Activated gamma-delta T cell treated with Interleukin-2 at 50 U/mL for 16 hours (primary cell): ENCODE measurements at places on chromosomes 1 and 21.

DNA sequence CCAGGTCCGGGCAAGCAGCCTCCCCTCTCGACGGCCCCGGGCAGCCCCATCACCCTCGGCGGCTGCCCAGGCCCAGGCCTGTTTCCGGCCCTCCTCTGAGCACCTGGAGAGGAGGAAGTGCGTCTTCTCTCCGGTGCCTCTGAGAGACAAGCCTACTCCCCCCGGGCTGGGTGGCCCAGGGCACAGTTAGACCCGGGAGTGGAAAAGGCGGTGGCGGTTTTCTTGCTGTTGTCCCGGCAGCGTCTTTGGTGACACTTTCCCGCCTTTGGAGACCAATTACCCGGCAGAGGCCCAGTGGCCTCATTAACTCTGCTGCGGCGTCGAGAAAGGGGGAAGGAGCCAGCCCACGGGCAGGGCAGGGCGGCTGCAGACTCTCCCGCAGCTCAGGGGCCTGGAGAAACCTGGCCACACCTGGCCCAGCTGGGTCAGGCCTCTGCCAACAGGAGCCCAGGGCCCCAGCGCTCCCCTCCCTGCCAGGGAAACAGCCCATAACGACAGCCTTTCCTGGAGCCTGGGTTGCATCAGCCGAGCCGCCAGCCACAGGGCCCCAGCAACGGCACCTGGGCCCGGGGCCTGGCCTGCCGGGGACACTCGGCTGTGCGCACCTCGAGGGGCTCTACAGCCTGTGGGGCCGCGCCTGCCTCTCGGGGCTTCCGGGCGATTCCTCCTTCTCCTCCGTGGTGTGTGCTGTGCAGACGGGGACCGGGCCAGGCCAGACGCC lies 28.4 kb upstream of the C1orf159 start:
- peak; percentile 56 for DNase-seq

DNA sequence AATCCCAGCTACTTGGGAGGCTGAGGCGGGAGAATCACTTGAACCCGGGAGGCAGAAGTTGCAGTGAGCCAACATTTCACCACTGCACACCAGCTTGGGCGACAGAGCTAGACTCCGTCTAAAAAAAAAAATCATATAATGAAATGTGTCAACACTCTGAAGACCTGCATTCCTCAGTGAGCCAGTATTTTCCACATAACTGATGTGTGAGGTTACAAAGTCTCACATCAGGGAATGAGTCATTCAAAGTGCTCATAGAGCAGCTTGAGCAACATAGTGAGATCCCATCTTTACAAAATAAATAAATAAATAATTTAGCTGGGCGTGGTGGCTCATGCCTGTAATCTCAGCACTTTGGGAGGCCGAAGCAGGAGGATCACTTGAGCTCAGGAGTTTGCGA lies 65.5 kb downstream of the CASZ1 start:
- DNase-seq: no peak

DNA sequence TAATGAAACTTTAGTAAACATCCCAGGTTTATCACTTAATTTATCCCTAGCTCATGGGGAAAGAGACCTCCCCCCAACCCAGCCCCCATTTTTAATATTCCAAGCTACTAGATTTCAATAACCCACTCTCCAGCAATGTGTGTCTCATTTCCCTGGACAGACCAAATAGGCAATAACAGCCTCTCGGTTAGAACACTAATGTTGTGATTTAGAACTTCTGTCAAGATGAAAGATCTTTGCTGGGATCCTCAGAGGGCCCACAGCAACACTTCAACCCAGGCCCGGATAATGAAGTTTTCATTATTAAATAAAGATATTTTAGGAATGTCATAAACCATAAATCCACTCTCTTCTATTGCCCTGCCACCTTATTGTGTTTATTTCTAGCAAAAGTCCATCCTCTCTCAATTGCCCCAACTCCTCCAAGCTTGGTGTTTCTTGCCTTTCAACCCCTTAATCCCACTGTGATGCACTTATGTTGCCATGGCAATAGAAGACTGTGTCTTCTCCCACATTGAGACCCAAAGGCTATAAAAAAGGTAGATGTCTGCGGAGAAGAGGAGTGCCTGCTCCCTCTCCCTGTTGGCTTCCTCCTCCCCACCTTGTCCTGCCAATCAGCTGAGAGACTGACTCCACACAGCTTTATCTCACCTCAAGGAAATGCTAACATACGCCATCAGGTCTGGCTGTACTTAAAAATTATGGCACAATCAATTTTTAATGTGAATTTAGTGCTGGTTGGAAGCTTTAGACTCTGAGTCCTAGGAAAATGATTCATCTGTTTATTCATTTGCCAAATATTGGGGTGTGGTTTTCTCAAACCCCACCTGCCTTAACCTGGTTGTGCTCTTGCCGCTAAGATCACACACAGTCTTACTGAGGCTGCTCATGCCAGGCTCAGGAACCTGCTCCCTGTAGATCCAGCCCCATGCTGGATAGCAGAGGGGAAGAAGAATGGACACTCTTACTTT lies 258.3 kb upstream of the CAMK1G start:
- DNase-seq: no peak

GRCh38 chr21:44537930-44538911 lies 1.8 kb downstream of the KRTAP10-1 start:
- no peak for DNase-seq

DNA sequence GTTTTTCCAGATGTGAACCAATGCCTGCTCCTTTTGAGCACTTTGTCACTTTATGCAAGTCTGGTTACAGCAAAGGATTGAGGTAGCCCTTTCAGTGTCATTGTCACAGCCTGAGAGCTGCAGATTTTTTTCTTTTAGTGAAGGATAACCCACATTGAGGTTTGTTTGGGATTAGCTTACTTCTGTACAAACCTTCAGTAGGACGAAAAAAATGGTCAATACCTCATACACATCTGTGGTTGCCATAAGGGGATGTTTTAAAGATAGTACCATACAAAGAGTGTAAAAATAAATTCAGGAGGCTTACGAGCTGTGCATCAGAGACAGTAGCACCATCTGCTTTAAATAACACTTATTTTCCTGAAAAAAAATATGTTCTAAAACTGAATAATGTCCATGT lies 566.0 kb downstream of the AJAP1 start:
- DNase-seq: no peak

GRCh38 chr1:181583598-181583997 lies 100.3 kb downstream of the CACNA1E start:
- no peak for DNase-seq

DNA sequence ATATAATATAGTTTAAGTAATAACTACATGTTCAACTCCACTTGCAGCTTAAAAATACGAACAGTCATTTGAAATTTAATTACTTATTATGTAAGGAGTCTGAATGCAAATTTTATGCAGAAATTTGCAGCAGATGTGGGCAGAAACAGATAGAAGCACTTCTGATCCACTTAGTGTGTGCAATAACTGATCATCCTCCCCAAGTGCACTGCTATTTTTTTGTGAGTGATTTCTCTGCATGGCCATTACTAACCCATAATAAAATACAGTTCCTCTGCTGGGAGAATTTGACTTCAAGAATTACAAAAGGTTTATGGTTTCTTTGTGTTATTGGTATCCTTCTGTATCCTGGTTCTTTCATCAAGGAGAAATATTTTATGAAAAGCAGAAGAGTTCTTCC lies 611.5 kb upstream of the RGS18 start:
- no peak for DNase-seq

GRCh38 chr1:56496821-56497772 lies 82.3 kb downstream of the PLPP3 start:
- no peak for DNase-seq

DNA sequence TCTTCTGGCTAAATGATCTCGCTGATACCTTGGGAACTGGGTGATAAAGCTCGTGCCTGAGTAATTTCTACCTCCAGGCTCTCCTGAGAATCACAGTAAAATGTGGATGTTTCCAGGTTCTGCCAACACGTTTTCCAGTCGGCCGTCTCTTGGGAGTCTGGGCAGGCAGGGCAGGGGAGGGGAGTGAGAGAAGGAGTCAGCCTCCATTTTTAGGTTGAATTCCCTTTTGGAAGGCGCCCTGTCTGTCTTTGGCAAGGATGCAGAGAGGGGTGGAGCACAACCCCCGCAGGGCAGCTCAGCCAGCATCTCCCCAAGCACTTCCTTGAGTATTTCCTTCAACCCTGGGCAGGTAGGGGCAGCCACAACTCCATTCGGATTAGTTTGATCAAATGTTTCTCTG lies 15.5 kb upstream of the ACTRT2 start:
- DNase-seq: no peak

DNA sequence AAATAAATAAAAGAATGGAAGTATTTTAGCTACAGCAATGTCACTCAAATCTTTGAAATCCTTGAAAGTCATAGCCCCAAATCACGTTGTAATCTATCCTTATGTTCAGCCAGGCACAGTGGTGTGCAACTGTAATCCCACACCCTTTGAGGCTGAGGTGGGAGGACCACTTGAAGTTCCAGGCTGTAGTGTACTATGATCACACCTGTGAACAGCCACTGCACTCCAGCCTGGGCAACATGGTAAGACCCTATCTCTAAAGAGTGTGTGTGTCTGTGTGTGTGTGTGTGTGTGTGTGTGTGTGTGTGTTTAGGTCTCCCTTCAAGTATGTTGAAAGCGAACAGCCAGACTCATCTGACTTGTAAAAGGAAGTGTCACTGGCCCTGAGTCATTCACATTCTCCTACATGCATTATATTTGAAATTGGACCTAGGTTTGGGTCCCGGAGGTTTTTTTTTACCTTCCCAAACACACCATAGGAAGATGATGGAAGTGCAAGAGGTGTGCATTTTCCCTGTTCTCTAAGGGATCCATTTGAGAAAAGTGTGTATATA lies 50.1 kb downstream of the ZNF281 start:
- DNase-seq: no peak

DNA sequence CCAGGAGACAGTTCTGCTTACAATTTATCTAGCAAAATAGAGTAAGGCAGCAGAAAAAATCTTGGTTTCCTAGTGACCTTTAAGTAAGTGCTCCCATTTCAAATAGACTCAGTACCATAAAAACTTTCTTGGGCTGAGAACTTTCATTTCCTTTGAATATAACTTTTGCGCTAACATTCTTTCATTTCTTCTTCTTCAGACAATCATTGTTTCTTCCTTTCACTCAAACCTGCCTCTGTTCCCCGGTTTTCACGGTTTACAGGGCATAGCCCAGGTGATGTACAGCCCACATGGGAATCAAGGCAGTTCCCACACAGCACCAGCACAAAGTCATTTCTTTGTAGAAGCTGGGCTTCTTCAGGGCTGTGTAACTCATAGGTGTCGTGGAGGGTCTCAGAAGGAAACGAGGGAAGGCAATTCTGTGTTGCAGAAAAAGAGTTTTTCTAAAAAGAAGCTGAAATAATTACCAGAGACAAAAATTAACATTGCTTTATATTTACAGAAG lies 611.6 kb downstream of the SMYD3 start:
- no peak for DNase-seq

DNA sequence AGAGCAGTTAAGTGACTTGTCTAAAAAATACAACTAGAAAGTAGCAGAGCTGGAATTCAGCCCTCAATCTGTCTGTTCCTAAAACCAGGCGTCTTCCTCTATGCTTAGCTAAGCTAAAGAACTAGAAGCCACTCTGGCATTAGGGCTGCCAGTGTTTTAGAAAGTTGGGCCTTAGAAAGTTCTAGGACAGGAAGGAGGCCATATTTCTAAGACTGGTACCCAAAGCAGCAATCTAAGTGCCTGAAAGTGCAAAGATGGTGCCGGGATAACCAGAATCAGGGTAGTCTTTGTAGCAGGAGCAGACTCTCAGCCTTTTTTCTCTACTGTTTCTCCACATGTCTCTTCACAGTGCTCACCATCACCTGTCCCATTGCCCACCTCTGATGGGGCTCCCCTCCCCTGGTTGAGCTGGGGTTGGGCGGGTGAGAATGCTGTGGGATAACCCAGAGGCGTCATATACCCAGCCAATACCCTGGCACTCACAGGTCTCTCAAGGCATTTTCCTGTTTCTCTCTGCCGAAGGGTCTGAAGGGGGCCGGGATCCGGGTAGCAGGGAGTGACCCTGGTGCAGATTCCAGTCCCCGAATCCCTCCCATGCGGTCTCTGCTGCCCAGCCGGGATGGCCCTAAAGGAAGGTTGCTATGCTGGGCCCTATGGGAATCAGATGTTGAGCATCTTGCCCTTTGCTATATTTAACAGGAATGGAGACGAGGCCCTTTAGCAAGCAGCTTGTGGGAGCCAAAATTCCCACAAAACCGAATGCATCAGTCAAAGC lies 1.1 kb upstream of the RCSD1 start:
- no peak for DNase-seq

- no peak for DNase-seq
Observed at GRCh38 chr1:7888248-7889081, 35.6 kb upstream of the UTS2 start.

DNA sequence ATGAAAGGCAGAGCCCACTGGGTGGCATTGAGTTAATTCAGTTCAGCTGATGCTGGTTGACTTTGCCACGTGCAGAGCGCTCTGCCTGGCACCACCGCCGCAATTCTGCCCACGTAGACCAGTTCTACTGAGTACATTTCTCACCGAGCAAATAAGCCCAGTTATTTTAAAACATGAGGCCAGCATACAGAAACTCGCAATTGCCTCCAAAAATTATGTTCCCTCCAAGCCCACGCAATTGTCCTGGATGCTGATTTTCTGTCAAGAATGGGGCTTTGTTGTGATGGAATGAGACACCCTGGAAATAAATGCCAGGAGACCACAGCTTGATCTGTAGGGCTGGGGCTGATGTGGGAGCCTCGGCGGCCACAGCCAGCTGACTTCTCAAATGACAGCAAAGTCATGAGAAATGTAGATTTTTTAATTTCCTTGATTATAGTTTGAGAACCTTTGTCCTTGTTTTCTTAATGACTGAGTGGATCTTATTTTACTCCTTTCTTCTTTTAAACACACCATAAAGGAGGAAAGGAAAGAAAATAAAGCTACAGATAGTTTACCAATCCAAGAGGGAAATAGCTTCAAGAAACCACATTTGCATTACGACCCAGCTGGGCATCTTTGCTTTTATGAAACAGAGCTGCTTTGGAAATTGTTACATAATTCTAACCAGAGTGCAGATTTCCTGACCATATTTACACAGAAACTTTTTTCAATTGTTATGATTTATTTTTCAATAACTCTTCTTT lies 11.6 kb upstream of the PARP1 start:
- DNase-seq: no peak

- no peak for DNase-seq
Observed at GRCh38 chr1:119987686-119988085, 81.8 kb downstream of the NOTCH2 start.

DNA sequence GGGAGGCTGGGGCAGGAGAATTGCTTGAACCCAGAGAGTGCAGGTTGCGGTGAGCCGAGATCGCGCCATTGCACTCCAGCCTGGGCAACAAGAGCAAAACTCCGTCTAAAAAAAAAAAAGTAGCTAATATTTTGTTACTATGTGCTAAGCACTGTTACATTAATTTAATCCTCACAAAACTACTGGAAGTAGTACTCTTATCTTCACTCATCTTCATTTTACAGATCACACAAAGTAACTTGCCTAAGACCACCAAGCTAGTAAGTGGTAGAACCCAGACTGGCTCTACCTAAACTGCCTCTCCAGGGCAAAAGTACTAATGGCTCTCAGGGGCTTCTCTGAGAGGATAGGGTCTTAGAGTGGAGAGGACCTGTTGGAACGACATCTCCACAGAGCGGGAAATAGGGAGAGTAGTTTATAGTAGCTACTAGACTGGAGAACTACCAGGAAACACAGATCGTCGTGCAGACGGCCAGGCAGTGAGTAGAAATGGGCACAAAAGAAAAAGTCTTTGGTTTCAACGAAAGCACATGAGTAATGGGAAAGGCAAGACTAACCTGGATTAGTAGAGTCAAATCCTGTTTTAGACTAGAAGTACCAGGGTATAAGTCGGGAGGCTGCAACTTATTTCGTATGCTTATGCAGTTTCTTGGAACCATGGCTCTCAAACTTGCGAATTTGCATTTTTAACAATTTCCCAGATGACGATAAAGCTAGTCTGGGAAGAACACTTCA lies 1.4 kb downstream of the CLCC1 start:
- no peak for DNase-seq
